ENCODE measurements at places on chromosomes 3 and 15.

- DNase-seq = no peak
Measured at GRCh38 chr3:57109437-57110199, 49.2 kb downstream of the SPATA12 start.

DNA sequence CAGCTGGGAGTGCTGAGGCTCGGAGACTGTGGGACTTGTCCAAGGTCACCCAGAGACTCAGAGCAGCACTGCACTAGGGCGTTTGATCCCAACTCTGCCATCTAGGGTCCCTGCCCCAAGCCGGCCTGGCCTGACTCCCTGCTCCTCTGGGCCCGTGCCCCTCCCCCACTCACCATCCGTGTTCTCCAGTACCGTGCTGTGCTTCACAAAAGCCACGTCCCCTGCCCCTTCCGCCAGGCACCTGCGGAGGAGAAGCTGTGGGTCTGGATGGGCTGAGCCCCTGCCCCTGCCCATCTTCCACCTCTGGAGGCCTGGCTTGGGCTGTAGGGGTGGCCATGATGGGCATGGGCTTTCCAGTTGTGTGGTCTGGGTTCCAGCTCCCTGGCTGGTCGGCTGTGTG lies 8.4 kb downstream of the MELTF start:
- no peak for DNase-seq

- DNase-seq = no peak
Measured at GRCh38 chr15:33111041-33111451, 83.5 kb downstream of the FMN1 start.

GRCh38 chr3:160748231-160748630 lies 7.8 kb upstream of the PPM1L start:
- no peak for DNase-seq

DNA sequence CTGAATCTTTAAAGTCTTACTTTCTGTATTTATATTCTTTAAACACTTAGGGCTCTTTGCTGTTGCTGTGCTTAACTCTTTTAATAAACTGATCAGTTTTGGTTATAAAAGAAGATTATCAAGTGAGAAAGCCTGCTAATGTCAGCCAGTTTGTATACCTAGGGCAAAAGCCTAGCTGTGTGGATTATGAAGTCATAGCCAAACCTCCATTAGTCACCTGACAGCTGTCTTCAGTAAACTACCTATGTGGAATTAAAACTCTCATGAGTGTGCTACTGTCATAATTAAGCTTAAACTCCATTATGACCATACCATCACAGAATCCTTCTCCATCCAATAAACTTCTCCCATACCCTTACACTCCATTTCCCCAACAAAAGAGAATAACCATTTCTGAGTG lies 762.7 kb downstream of the NTRK3 start:
- no peak for DNase-seq

DNA sequence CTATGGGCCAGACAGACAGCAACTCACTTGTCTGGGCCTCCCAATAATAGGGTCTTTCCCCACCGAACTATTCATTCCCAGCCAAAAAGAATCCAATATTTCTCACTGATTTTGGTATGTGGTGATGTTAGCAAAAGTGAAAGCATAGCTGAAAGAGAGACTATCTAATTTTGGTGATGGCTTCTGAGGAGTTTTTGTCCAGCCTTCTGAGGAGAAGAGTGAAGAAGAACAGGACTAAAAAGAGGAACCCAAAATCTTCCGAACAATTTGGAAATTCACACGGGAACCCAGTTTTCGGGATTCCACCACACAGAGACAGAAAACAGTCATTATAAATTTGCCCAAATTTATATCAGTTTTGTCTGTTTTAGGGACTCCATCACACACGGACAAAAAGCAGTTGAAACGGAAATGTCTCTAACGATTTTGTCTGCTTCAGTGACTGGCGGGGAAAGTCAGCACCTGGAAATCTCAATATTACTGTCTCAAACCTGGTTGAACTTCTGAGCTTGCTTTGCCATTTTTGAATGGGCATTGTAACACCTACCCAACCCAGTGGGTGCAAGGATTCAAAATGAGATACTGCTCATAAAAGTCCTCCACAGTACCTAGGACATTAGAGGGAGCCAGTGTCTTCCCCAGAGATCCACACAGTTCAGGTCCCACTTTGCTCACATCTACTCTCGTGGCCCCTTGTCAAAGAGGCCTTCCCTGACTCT lies 9.1 kb downstream of the CD80 start:
- DNase-seq = no peak
